ENCODE measurements at places on chromosomes 7 and 10.

DNA sequence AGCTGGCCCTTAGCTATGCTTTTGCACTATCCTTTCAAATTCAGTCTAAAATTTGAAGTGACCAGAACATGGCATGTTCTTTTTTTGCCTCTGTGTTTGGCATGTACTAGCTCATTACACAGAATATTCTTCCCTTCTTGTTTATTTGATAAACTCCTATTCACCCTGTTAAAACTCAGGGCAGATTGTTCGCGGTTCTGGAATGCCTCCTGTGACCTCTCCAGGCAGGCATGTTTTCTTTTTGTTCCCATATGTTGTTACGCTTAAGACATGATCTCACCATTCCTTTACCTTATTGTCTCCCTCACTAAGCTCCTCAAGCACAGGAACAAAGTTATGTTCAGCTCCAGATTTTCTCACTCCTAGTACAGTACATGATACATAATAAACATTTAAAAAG, 181.7 kb downstream of the CCSER2 start:
- DNase-seq: no peak

GRCh38 chr7:133649593-133649992, 396.7 kb downstream of the EXOC4 start:
- no peak for DNase-seq

DNA sequence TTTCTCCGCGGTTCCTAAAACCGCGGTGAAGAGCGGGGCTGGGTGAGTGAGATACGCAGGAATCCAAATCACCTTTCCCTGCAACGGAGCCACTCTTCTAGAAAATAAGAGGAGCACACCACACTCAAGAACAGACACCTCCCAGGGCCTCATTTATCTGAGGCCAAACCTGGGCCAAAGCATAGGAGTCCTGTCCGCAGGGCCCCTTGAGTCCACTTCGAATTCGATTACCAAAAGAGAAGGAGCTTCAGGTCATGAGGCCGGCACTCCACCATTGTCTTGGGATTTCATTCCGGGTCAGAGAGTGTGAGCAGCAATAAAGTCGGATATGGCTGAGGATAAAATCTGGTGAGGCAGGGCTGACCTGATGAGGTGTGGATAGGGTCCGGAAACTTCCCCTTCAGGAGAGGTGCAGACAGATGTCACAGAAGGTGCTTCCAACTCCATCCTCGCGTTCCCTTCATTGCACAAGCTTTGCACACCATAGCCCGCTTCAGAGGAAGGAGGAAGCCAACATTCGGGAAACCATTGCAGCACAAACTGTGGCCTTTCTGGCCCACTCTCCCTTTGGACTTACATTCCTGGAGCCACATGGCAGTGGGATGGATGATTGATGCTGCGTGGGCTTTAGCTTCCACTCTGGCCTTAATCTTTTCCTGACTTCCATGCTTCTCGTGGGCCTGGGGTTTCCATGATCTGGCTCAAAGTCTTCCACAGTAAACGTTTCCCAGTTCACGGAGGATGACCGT, 27.2 kb upstream of the ZNF273 start:
- DNase-seq: no peak

DNA sequence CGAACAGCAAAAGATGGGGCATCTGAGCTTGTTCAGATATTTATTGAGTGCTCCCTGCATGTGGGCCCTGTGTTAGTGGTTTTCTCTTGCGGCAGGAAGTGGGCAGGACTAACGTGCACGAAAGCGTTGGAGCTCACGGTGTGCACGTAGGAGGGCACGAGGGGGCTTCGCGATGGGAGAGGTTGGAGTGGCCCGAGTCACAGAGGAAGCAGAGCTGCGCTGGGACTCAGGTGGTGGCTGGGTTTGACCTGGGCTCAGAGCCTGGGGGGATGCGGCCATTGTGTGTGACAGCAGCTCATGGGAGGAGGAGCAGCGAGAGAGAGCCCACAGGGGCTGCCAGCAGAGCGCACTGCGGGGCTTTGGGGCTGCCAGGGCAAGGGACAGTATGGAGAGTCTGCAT, 7.7 kb downstream of the ZSCAN25 start:
- DNase-seq: no peak

DNA sequence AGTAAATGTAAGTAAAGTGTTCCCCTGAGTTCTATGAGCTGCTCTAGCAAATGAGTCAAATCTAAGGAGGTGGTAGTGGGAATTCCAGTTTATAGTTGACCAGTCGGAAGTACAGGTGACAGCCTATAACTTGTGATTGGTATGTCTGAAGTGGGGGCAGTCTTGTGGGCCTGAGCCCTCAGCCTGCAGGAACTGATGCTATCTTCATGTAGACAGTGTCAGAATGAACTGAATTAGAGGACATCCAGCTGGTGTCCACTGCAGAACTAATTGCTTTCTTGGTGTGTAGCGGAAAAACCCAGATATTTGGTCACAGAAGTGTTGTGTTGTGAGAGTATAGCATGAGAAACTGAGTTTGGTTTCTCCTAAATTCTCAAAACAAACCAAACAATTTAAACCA, 127.9 kb upstream of the AMPH start:
- DNase-seq: no peak

DNA sequence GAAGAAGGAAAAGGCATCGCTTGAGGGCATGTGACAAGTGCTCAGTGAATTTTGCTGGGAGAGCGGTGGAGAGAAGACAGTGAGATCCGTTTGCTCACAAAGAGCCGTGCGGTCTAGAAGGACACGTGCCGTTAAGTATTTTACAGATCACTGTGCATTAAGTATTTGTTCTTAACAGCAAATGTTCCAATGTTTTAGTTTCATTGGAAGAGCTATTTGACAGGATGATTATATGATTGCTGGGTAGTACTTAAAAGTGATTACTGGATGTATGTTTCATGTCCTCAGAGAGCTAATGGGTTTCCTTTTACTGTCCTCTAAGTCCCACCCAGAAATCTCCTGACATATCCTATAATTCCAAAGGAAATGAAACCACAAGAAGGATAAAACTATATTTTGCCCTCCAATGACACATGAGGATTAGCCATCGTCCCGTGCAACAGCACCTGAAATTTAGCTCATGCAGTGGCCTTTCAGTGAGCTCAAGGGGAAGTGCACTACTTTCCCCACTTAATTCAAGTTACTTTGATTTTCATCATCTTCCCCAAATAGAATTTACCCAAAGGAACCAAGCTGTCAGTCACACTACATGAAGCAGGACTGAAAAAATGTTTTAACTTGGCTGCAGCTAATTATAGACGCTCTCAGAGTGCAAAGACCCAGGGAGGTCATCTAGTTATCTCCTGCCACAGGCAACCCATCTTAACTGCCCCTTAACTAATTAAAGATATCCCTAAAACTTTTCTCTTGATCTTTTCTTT, 80.3 kb downstream of the KLF6 start:
- no peak for DNase-seq

DNA sequence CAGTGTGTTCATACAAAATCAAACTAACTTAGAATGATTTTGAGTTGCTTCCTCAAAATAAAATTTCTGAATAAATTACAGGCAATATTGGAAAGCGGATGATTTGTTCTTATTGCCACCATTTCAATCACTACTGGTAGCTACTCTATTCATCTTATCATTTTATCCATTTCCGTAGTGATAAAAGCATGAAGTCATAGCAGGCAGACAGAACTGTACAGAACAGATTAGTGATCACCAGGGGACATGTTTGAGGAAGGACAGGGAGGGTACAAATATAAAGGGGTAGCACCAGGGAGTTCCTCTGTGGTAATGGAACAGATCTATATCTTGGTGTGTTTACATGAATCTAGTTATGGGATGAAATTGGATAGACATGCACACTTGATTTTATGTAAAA, 138.5 kb downstream of the WNT2 start:
- no peak for DNase-seq

GRCh38 chr7:36711256-36711655, 13.0 kb downstream of the AOAH start:
- no peak for DNase-seq

DNA sequence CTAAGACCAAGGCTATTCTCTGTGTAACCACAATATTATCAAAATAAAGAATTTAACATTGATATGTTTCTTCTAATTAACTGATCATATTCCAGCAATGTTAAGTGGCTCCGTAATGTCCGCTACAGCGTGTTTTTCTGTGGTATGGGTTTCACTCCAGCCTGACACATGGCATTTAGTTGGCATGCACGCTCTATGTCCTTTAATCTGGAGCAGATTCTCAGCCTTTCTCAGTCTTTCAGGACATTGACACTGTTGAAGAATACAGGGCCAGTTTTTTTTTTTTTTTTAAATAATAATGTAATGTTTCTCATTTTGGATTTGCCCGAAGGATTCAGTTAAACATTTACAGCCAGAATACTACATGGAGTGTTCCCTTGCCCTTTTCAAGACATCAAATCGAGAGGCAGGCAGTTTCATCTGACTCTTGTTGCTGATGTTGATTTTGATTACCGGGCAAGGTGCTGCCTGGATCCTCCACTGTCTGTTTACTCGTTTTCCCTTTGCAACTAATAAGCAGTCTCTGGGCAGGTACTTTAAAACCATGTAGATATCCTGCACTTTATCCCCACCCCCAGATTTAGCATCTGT, 97.5 kb upstream of the GJD4 start:
- DNase-seq: no peak

DNA sequence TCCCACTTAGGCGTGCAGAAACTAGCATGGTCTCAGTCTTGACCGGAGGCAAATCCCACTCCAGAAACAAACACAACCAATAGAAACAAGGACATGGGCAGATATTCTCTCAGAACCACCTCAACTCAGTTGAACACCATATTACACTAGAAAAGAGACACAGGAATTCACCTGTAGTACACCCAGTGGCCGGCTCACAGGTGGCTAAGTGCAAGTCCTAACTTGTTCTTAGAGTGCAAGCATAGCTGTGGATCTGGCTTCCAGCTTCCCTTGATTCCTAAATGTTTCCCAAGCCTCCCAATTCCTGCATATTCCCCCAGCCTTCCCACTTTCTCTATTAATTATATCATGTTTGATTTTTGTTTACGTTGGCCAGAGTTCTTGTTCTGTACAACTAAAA, 164.4 kb downstream of the TPK1 start:
- no peak for DNase-seq

GRCh38 chr10:95865814-95866466, 41.8 kb upstream of the CC2D2B start:
- no peak for DNase-seq

- no peak for DNase-seq
Observed at GRCh38 chr7:27971171-27971812, 209.3 kb downstream of the JAZF1 start.

DNA sequence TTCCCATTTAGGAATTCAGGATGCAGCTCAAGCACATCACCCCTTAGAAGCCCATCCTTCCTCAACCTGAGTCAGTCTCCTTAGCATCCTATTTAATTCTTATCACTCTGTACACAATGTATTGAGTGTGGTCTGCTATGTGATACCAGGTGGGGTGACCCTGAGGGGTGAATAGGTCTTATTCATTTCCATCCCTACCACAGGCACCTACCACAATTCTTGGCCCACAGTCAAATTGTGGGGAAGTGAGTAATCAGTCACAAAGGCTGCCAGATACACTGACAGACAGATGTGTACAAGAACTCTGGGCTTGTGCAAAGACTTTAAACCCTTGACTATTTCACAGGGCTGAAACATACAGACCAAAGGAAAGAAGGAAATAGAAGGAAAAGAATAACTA, 560.5 kb downstream of the PARD3 start:
- DNase-seq: no peak

GRCh38 chr10:114322344-114322743, 82.0 kb downstream of the AFAP1L2 start:
- DNase-seq: no peak

DNA sequence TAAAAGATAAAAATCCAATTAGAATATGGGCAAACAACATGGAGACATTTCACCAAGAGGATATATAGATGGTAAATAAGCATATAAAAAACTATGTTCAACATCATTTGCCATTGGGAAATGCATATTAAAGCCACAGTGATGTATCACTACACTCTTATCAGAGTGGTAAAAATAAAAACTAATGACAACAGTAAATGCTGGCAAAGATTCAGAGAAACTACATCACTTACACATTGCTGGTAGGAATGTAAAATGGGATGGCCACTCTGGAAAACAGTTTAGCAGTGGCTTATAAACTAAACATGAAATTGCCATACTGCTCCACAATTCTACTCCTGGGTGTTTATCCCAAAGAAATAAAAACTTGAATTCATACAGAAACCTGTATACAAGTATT, 59.2 kb downstream of the CROT start:
- no peak for DNase-seq

DNA sequence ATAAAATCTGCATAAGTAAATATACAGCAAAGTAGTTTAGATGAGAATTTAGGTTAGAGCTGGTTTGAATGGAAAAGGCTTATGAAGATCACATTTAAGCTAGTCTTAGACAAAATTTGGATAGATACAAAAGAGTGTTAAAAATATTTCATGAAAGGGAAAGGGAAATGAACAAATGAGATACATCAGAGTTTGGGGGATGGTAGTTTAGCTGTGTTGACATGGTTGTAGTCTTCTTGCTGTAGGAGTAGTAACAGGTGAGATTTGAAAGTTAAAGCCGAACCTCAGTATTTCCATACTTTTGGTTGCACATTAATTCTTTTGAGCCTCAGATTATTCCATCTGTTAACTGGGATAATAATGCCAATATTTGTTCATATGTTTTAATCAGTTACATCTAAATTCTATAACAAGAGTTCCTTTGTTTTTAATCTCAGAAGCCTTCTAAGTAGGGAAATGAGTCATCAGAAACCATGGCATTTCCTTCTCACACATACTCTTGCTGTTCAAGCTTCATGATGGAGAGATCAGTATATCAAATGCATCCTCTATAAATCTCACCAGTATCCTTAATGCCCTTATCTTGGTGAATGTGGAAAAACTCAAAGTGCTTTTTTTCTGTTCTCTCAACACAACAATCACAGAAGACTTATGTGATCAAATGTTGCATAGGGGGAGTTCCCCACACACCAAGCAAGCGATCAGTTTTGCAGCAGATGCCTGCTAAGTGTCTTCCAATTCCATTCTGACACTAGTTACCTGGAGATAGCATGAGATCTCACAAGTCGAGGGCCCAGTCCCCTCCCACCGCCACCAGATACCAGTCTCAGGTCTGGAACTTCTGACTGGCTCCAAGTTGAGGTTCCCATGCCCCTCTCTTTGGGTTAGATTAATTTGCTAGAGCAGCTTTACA, 84.7 kb downstream of the MAPK8 start:
- DNase-seq: no peak

GRCh38 chr10:31762316-31762715, 166.3 kb downstream of the ARHGAP12 start:
- DNase-seq: no peak

DNA sequence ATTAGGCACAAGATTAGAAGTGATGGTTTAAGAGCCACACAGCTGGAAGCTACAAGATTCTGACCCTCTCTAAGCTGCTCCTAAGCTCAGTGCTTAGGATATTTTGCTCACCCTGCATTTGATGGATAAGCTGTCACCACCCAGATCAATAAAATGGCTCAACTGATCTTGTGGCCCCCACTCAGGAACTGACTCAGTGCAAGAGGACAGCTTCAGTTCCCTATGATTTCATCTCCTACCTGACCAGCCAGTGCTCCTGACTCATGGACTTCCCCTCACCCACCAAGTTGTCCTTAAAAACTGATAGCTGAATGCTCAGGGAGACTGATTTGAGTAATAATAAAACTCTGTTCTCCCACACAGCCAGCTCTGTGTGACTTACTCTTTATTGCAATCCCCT, 833.8 kb downstream of the GRID1 start:
- no peak for DNase-seq

- no peak for DNase-seq
Observed at GRCh38 chr7:35753761-35754603, 46.9 kb upstream of the SEPTIN7 start.

GRCh38 chr7:135601182-135601581, 43.5 kb downstream of the NUP205 start:
- no peak for DNase-seq

GRCh38 chr7:134255814-134256213, 60.9 kb downstream of the SLC35B4 start:
- no peak for DNase-seq
